ENCODE measurements at places on chromosomes 4 and X. TPM values are rescaled to one million over a fixed set of nuclear protein-coding genes. Genes with fewer than 3 reads are reported as not detected.

DNA sequence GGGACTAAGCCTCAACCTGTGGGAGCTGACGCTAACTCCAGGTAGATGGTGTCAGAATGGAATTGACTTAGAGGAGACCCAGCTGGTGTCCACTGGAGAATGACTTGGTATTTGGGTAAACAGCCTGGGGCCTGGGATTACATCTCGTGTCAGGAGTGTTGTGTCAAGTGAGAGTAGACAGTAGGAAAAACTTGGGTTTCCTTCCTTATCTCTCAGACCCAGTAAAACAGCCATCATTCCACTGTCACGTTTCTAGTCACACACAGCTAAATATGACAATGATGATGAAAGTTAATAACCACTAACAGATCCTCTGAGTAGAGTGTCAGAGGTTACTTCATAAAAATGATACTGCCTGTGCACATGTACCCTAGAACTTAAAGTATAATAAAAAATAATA lies 13.8 kb downstream of the ZNF674 start:
- no peak overlapping the region for H3K4me3 ChIP-seq
- H3K27ac ChIP-seq: no peak overlapping the region
- H3K36me3 ChIP-seq: no peaks in the 10 kb centered on the region
- no peaks in the 10 kb centered on the region for H3K27me3 ChIP-seq

DNA sequence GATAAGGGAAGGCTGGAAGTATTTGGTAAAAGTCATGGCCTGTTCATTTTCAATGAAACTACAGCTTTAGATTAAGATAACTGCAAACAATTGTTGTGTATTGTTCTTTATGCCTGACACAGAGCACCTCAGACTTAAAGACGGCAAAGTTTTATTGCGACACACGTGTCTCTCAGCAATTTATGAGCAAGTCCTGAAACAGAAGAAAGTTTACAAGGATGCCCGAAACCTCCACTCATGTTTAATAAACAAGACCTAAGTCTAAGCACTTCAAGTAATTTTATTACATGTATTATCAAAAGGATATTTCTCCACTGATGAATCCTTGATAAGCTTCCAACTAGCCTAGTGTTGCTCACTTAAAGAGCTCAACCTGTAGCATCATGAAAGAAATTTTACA lies 51.0 kb downstream of the DHX15 start:
- H3K36me3 ChIP-seq: no peaks in the 10 kb centered on the region
- DNase-seq: no peak
- no peaks in the 10 kb centered on the region for H3K4me1 ChIP-seq
- H3K4me3 ChIP-seq: no peak overlapping the region

Gene COL25A1
- 1.1 TPM for total RNA-seq

- DNase-seq: no peak
- H3K4me1 ChIP-seq: peaks cover 9% of the 10 kb centered on the region
- H3K27ac ChIP-seq: no peak overlapping the region
These were observed 82.0 kb downstream of the DCTD start for GRCh38 chr4:182835006-182835740.

- peaks cover 30% of the 10 kb centered on the region for H3K4me1 ChIP-seq
- no peak overlapping the region for H3K27ac ChIP-seq
- DNase-seq: no peak
- no peaks in the 10 kb centered on the region for H3K36me3 ChIP-seq
- H3K4me3 ChIP-seq: no peak overlapping the region
- H3K27me3 ChIP-seq: peaks cover 2% of the 10 kb centered on the region
These were observed 89.8 kb upstream of the SPRY1 start for GRCh38 chr4:123306769-123307168.

DNA sequence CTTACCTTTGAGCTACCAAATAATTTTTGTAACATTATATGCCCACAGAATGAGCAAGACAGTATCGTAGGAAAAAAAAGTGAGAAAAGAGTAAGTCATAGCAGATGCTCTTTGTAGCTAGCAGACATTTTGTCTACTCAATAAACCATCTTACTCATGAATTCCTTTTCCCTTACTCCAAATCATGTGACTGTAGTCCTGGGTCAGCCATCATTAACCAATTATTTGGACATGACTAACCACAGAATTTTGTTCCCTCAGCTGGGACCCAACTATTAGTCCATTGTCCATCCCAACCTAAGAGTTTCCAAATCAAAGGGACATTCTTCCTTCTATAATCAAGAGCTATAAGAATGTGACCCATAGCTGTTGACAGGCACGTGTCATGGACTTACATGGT lies 11.4 kb downstream of the UBE2D3 start:
- peaks cover 27% of the 10 kb centered on the region for H3K4me1 ChIP-seq
- no peaks in the 10 kb centered on the region for H3K27me3 ChIP-seq
- no peaks in the 10 kb centered on the region for H3K36me3 ChIP-seq
- no peak overlapping the region for H3K27ac ChIP-seq

GRCh38 chrX:150060406-150060805 lies 122.1 kb upstream of the EOLA2 start:
- H3K27ac ChIP-seq: no peak overlapping the region
- H3K27me3 ChIP-seq: peaks cover 2% of the 10 kb centered on the region
- no peaks in the 10 kb centered on the region for H3K36me3 ChIP-seq
- no peaks in the 10 kb centered on the region for H3K4me1 ChIP-seq
- no peak for DNase-seq

- H3K27me3 ChIP-seq: peaks cover 1% of the 10 kb centered on the region
- H3K4me3 ChIP-seq: peak overlapping the region; percentile 7
- DNase-seq: no peak
- peaks cover 32% of the 10 kb centered on the region for H3K4me1 ChIP-seq
- no peak overlapping the region for H3K27ac ChIP-seq
These were observed 124.4 kb downstream of the SHROOM3 start for GRCh38 chr4:76559236-76560071.

- no peak overlapping the region for H3K27ac ChIP-seq
- peaks cover 3% of the 10 kb centered on the region for H3K27me3 ChIP-seq
- H3K4me1 ChIP-seq: peaks cover 7% of the 10 kb centered on the region
- no peak overlapping the region for H3K4me3 ChIP-seq
- no peaks in the 10 kb centered on the region for H3K36me3 ChIP-seq
- DNase-seq: no peak
These were observed 30.4 kb downstream of the ADH5 start for GRCh38 chr4:99058228-99058627.

DNA sequence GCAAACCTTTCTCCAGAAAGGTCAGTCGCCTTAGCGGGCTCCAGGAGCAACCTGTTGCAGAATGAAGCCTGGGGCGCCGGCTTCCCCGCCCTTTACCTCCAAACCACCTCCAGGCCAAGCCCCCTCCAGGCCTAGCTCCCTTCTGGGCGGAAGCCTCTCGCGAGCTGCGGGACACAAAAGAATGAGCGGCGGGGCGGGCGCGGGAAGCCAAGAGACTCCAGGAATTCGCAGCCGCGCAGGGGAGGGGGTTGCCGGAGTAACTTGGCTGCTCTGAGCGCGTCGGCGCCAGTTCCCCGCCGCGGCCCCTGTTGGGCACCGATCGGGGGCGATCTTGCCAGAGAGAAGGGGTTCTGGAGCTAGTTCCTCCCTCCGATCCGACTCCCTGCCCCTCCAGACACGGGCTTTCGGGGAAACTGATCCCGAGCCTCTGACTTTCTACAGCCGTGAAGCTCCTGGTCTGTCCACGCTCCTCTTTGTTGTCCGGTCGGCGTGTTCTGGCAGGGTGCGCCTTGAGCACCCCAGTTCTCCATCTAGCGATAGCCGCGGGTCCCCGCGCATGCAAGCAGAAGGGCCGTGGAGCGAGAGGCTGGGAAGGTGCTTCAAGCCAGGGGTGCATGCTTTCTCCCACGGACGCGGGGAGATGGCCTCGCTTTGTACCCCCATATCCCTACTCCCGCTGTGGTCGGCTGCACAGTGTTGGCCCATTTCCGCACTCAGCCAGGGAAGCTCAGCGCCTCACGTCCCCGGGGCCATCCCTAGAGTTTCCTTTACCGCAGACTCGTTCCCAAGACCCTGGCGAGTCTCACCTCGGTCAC lies 1.2 kb downstream of the PROM1 start:
- DNase-seq: peak; percentile 62
- H3K36me3 ChIP-seq: no peaks in the 10 kb centered on the region
- H3K27me3 ChIP-seq: peaks cover 4% of the 10 kb centered on the region
- H3K27ac ChIP-seq: peak overlapping the region; percentile 48
- peak overlapping the region; percentile 88 for H3K4me3 ChIP-seq
- peaks cover 12% of the 10 kb centered on the region for H3K4me1 ChIP-seq

Gene EDNRA
- total RNA-seq: not detected

- peak overlapping the region; percentile 96 for H3K27ac ChIP-seq
- H3K27me3 ChIP-seq: no peaks in the 10 kb centered on the region
- no peaks in the 10 kb centered on the region for H3K36me3 ChIP-seq
- peaks cover 8% of the 10 kb centered on the region for H3K4me1 ChIP-seq
- peak; percentile 16 for DNase-seq
These were observed 940 bp upstream of the UTP3 start for GRCh38 chr4:70687392-70687791.

GRCh38 chr4:135256111-135256510 lies 1054.5 kb upstream of the PABPC4L start:
- no peak for DNase-seq
- no peak overlapping the region for H3K27ac ChIP-seq
- no peaks in the 10 kb centered on the region for H3K4me1 ChIP-seq
- H3K36me3 ChIP-seq: no peaks in the 10 kb centered on the region

DNA sequence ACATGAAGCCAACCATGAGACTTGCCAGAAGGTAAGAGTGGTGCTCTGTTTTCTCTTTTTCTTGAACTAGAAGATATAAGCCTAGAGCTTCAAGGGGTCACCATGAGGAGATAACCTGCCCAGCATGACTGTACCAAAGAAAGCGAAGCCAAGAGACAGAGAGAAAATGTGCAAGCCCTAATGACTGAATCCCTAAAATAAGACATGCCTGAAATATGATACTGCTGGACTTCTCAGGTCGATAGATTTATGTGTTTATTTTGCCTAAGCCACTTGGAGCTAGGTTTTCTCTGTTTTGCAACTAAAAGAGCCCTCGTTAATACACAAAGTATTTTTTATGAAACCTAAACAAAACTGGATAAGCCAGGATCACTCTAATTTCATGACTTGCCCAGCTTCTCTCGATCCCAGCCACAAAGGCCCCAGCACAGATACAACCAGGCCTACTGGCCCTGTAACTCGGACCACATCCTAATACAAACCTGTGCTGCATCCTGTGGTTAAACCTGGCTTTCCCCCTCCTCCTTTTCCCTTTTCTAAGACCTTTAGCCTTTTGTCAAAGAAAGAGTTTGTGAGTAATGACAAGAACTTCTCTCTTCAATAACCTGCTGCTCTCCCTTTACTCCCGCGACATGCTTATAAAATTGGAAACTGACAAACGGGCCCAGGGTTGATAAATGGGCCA lies 185.8 kb downstream of the APBB2 start:
- no peak overlapping the region for H3K4me3 ChIP-seq
- H3K27ac ChIP-seq: no peak overlapping the region
- H3K4me1 ChIP-seq: no peaks in the 10 kb centered on the region
- no peak for DNase-seq

- H3K4me3 ChIP-seq: no peak overlapping the region
- H3K4me1 ChIP-seq: peaks cover 28% of the 10 kb centered on the region
- DNase-seq: no peak
These were observed 7.5 kb downstream of the STIM2 start for GRCh38 chr4:26867914-26868684.

DNA sequence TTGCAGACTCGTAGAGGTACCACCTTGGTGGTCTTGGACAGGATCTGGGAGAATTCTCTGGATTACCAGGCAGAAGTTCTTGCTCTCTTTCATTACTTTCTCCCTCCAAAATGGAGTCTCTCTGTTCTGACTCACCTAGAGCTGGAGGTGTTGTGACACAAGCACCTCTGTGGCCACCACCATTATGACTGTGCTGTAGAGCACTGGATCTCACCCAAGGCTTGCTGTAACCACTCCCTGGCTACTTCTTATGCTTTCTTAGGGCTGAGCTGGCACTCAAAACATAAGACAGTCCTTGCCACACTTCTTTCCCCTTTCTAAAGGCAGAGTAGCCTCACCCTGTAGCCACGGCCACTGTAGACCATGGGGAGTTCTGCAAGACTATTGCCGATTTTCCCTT lies 296.6 kb upstream of the DIPK2B start:
- DNase-seq: no peak
- H3K36me3 ChIP-seq: peaks cover under 1% of the 10 kb centered on the region
- H3K4me3 ChIP-seq: no peak overlapping the region
- H3K27me3 ChIP-seq: no peaks in the 10 kb centered on the region
- no peaks in the 10 kb centered on the region for H3K4me1 ChIP-seq

Gene SPRY1
- total RNA-seq: 17.2 TPM

Gene CENPE
- total RNA-seq: 8.5 TPM

DNA sequence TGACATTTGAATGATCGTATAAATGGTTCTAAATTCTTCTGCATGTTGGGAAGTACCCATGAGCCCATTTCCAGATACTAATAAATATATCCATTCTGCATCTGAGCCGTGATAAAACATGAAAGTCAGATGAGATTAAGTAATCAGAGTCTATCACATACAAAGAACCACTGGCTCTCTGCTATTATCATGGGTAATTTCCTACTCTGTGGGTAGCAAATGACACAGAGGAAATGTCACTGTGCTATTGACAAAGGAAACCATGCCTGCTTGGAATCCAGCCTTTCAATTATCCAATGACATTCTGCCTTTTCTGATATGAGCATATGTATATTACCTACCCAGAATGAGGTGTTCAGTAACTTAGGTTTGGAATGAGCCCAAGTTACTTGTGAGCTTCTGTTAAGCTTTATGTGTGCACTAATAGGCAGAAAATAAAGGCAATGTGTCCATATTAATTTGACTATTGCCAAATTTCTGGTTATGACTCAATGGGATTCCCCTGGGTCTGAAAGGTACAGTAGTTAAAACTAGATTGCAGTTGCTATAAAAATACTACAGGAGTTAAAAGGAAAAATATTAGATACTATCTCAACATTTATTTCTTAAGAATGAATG lies 238.7 kb upstream of the KCNIP4 start:
- H3K27me3 ChIP-seq: peaks cover 3% of the 10 kb centered on the region
- no peak overlapping the region for H3K27ac ChIP-seq
- DNase-seq: no peak
- peaks cover 17% of the 10 kb centered on the region for H3K4me1 ChIP-seq
- H3K4me3 ChIP-seq: no peak overlapping the region

Gene NDNF
- total RNA-seq: 1.3 TPM

DNA sequence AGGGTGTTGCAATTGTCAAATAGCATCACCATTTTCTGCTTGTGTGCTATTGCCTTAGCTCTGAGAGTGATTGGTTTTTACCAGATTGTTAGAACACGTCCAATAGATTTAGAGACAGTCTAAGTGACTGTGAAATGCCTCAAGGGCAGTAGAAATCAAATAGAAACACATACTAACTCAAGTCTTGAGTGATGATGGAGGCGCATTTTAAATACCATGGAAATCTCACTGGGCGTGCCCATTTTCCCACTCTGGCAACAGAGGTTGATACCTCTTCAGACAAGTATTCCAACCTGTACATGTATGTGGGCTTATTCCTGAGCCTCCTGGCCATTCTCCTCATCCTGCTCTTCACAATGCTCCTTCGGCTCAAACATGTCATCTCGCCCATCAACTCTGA lies 7.2 kb downstream of the SERTM2 start:
- H3K27ac ChIP-seq: peak overlapping the region; percentile 78
- peaks cover 20% of the 10 kb centered on the region for H3K4me1 ChIP-seq
- H3K36me3 ChIP-seq: no peaks in the 10 kb centered on the region
- DNase-seq: no peak

GRCh38 chr4:81663368-81663767 lies 191.7 kb upstream of the RASGEF1B start:
- no peaks in the 10 kb centered on the region for H3K36me3 ChIP-seq
- no peak overlapping the region for H3K27ac ChIP-seq

Data from glutamatergic neuron (in vitro differentiated cells).